Stimulated activated CD4-positive, alpha-beta T cell treated with anti-CD3 and anti-CD28 coated beads, Interleukin-4, amount 100 ng/mL, for 1 hour (primary cell): ENCODE measurements at places on chromosomes 3 and 15.

DNA sequence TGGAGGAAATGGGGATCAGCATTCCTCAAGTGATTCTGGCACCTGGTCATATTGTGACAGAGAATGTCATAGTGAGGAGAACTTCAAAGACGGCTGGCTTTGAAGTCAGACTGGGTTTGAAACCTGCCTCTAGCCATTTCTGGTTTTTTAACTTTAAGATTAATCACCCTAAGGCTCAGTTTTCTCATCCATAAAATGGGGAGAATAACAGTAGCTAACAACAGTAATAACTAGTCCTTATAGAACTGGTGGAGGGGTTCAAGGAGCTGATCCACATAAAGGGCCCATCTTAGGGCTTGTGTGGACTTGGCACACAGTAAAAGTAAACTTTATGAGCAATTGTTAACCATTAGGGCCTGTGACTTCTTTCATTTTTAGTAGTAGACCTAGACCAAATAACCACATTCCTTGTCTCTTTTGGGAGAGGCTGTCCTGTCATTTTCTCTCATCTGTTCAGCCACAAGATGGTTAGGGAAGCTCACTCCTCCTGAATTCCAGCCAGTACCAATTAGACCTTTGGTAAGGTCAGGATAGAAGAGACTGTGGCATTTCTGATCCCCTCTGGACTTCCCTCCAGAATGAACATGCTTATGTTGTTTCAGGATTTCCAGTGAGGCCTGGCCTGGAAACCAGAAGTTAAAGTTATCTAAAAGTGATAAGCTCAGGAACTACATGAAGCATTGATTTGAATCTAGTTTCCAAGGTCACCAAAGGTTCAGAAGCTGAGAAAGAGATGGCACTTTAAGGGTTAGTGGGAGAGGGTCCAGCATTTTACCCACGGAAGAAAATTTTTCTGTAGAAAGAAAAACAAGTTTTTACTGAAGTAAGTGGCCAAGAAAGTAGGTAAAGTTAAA lies 159.3 kb upstream of the DPH6 start:
- no peak for DNase-seq

- DNase-seq = peak; percentile 15
These were observed 37.7 kb downstream of the GPD1L start for GRCh38 chr3:32143849-32144757.

DNA sequence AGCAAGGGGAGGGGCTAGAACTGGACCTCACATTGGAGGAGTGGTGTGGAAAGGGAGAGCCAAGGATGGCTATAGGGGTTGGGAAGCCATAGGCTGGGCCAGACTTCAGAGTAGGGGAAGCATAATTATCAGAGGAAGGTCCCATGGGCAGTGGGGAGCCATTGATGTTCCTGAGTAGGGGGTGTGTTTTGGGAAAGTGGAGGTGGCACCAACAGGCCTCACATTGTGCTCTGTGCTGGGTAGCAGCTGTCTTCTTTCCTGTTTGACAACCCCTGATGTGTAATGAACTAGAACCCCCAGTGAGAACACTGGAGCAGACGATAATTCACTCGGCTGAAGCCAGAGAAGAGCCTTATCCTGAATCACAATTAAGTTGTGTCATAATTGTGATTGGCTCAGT lies 41.2 kb downstream of the SLC6A11 start:
- DNase-seq = no peak

- no peak for DNase-seq
These were observed 36.1 kb downstream of the PBRM1 start for GRCh38 chr3:52649461-52650210.

GRCh38 chr3:10333349-10333650 lies 12.4 kb upstream of the SEC13 start:
- DNase-seq = no peak

DNA sequence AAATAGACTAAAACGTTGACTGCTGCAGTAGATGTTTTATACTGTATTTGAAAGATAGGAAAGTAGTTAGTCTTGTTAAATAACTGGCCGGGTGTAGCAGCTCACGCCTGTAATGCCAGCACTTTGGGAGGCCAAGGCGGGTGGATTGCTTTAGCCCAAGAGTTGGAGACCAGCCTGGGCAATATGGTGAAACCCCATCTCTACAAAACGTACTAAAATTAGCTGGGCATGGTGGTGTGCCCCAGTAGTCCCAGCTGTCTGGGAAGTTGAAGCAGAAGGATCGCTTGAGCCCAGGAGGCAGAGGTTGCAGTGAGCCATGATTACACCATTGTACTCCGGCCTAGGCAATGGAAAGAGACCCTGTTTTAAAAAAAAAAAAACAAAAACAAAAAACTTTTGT lies 60.5 kb upstream of the ULK4 start:
- DNase-seq = no peak

DNA sequence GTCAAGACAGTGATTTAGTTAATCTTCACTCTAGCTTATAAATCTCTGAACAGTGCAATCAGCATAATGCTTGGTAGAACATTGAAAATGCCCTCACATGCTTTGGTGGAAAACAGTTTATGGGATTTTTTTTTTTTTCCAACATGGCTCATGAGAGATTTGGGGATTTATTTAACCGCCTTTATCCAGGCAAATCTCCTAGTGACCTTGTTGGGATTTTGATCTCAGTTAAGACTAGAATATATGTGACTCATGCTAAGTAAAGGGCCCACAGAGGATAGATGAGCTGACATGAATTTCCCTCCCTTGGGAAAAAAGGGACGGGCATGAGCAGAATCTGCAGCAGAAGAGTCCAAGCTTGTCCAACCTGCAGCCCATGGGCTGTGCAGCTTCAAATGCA lies 18.7 kb downstream of the LRTM1 start:
- DNase-seq = no peak

- no peak for DNase-seq
These were observed 1.5 kb downstream of the PLCL2 start for GRCh38 chr3:16886303-16886683.

- no peak for DNase-seq
These were observed 11.2 kb downstream of the RNF123 start for GRCh38 chr3:49700453-49701128.

DNA sequence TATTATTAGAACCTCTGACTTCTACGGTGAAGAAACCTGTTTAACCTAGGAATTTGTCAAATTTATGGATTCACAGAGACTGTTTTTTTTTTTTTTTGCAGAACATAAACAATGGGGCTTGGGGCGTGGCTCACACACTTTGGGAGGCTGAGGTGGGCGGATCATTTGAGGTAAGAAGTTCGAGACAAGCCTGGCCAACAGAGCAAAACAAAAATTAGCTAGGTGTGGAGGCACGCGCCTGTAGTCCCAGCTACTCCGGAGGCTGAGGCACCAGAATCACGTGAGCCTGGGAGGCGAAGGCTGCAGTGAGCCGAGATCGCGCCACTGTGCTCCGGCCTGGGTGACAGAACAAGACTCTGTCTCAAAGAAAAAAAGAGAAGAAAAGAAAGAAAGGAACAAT lies 3.0 kb downstream of the ZBTB11 start:
- no peak for DNase-seq

GRCh38 chr15:89283201-89283600 lies 39.4 kb downstream of the FANCI start:
- no peak for DNase-seq

GRCh38 chr3:9147215-9147895 lies 102.1 kb downstream of the SRGAP3 start:
- no peak for DNase-seq

DNA sequence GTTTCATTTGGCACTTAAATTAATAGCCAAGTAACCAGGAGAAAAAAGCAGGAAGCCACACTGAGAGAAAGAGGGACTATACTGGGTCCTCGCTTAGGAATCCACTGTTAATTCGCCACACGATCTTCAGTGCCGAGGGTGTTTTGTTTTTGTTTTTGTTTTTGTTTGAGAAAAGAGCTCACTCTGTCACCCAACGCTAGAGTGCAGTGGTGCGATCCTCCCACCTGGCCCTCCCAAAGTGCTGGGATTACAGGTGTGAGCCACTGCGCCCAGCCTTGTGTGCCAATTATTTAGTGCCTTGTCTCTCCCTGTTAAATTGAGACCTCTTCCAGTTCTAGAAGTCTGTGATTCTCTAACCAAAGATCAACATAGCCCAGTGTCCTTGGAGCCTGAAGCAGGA lies 53.8 kb upstream of the TPM1 start:
- no peak for DNase-seq

GRCh38 chr15:57284535-57284934 lies 91.8 kb upstream of the CGNL1 start:
- DNase-seq = no peak

GRCh38 chr15:48992545-48992944 lies 28.8 kb upstream of the SHC4 start:
- DNase-seq = no peak

DNA sequence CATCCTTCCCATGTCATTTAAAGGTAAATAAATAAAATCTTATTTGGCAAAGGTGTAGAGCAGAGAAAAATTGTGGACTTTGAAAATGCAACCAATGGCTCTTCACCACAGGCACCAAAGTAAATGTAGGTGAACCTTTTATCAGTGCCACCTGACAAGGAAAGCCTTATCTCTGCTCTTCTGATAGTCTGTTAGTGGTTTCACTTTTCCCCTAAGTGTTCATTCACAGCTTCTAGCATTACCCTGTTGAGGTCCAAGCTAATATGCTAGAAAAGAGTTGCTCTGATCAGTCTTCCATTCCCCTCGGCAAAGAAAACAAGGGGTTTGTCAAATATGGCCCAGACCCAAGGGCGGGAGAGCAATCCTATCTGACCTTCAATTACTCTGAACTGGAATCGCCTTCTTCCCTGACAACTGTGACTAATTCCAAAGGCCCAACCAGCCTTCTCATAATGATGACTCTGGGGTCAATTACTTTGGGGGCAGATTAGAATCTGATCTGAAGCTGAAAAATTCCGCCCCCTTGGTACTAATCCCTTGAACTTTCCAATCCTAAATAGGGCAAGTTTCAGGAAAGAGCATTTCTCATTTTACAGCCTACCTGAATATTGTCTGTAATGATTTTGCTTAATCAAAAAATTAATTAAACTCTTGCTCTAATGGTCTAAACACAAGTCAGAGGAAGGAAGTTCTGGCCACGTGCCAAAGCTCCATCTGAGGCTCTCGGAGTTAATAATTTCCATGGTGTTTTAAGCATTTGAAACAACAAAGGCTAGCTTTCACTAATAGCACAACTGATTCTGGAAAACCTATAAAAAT lies 52.4 kb downstream of the SETMAR start:
- DNase-seq = no peak

DNA sequence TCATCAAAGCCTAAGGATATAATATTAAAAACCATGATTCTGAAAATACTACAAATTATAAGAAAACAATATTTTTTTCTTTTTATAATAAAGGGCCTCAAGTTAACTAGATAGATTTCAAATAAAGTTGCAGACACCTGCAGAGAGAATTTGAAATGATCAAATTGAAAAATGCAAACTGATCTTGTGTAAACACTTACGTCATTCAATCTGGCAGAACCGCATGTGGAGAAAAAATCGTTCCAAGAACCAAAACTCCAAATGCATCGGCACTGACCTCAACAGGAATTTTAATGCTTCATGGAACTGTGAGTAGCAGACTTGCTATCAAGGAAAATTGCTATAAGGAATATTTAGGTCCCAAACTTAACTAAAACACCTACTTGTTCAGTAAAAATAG lies 17.2 kb downstream of the CPA3 start:
- DNase-seq = no peak

DNA sequence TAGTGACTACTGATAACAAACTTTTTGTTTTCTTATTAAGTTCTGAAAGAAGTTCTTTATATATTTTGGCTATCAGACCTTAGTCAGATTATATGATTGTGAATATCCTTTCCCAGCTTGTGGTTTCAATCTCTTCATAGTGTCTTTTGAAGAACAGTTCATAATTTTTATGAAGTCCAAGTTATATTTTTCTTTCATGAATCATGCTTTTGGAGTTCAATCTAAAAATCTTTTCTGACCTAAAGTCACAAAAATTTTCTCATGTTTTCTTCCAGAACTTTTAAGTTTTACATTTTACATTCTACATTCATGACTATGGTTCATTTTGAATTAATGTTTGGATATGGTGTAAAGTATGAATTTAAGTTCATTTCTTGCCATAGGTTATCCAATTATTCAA lies 34.2 kb upstream of the OCA2 start:
- no peak for DNase-seq

DNA sequence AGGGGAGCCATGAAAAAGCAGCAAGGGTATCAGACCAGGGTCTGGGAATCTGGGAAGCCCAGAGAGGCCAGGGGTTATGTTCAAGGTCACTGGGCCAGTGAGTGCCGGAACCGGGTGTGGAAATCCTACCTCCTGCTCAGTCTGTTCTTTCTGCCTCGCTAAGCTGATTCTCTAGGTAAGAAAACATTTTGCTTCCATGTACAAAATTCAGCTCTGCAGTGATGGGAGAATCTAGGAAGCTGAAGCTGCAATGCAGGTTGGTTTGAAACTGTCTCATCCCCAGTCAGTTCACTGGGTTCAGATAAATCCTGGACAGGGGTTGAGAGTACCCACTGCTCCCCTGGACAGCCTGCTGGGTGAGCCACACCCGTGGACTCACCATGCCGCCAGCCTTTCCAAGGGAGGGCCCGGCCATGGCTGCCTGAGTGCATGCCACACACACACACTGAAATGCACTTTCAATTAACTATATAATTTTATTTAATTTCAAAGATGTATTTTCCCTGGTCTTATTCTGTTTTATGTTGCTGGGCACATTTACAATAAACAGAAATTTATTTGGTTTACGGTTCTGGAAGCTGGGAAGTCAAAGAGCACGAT lies 108.4 kb downstream of the CORO2B start:
- no peak for DNase-seq

- no peak for DNase-seq
These were observed 238.3 kb downstream of the NLGN1 start for GRCh38 chr3:173635826-173636225.

- DNase-seq = no peak
These were observed 162.2 kb downstream of the MYRIP start for GRCh38 chr3:39971559-39972031.

DNA sequence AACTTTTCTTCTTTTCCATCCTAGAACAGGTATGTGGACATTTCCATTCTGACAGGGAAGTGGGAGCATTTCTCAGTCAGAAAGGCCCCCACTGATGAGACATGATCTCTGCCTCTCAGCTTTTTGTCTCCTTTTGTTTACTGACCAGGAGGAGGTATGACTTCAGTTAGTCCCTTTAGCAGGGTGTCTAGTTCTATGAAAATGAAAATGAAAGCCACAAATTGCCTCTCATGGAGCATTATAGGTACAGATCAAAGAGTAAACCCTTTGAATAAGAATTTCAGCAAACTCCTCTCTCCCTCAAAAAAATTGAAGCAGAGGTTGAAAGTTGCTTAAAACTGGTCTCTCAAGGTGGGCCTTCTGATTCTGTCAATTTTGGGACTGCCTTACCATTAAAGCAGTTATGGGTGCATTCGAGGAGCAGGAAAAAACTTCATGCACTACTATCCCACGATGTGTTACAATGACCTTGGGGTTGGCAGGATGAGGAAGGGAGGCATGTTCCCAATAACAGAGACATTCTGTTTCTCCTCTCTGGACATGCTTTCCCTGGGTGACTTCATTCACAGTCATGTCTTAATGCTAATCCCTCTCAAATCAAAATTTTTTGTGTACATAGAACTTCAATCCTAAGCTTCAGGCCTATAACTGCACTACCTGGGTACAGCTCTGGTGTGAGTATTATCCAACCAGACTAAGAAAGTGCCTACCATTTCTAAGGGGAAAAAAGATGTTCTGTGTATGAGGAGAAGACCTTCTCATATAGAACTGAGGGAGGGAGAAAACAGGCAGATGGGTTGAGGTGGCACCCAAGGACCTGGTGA lies 50.6 kb upstream of the TBC1D23 start:
- DNase-seq = no peak
